ENCODE measurements at places on chromosomes 4 and X.

DNA sequence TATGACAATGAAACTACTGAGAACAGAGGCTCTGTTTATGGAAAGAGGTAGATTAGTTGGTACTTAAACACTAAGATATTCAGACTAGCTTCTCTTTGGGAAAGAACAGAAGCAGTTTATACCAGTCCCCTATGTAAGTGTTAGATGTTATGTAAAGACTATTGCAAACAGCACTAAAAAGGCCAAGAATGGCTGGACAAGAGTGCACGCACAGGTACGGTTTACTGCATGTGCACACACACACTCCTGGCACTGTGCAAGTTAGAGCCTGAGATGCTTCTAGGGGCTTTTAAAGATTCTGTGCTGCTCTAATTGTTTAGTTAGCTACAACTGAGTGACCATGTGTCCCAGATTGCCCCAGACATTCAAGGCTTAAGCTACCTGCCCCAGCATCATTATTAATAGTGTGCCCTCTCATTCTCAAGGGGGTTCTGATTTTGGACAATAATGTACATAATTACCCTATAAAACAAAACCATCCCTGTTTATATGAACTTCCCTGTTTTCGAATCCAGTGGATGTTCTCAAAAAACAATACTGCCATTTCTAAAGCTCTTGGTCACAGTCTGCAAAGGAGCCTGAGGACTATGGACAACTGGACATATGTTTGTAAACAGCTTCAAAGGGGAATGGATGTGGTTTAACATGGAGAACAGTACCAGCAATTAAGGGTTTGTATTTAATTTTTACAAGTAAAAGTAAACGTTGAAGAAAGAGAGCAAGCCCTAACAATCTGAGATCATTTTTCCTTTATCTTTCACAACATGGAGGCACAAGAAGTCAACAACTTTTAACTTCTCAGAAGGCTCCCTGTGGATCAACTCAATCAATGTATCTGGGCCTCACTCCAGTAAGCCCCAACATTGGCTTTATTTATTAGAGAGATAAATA is 2.0 kb downstream of the SETD7 start:
- H3K4me1 ChIP-seq: peaks cover 17% of the 10 kb centered on the region
- peak overlapping the region; percentile 94 for H3K4me3 ChIP-seq
- peak overlapping the region; percentile 84 for H3K27ac ChIP-seq

GRCh38 chrX:50497114-50497513 is 26.5 kb upstream of the DGKK start:
- DNase-seq: no peak
- H3K27ac ChIP-seq: no peak overlapping the region
- H3K4me1 ChIP-seq: no peaks in the 10 kb centered on the region
- peaks cover 2% of the 10 kb centered on the region for H3K27me3 ChIP-seq

GRCh38 chrX:31331928-31332327 is 260.1 kb upstream of the FTHL17 start:
- H3K4me3 ChIP-seq: no peak overlapping the region
- no peak for DNase-seq
- no peak overlapping the region for H3K27ac ChIP-seq

DNA sequence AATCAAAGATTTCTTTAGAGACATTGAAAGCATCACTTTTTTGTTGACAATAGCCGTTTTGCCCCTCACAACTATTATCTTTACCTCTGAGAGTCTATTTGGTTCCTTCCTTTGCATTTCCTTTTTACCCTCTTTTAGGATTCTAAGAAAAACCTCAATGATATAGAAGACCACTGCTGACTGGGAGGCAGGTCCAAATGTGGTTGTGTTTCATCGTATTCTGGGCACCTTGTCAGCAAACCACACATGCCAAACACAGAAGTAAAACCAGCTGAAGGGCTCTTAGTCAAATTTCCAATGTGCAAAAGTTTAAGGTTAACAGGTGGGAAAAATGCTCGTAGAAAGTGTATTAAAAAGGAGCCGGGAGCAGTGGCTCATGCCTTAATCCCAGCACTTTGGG is 5.1 kb upstream of the PRMT9 start:
- no peak overlapping the region for H3K4me3 ChIP-seq
- H3K4me1 ChIP-seq: no peaks in the 10 kb centered on the region
- no peaks in the 10 kb centered on the region for H3K27me3 ChIP-seq
- H3K36me3 ChIP-seq: no peaks in the 10 kb centered on the region

DNA sequence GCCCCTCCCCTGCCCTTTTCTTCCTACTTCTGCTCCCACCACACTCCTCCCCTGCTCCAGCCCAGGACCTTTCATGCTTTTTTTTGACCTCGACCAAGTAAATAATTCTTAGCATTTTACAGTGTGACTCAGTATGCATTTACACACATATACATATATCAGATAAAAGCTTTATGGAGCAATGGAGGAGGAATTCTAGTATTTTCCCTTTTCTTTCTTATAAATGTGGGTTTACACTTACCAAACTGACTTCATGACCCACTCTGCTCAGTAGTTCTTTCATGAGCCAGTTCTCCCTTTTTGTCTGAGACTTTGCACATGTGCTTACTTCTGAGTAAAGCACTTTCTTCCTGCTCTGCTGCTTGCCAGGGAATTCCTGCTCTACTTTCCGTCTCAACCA is 111.8 kb upstream of the H2AZ1 start:
- H3K4me1 ChIP-seq: no peaks in the 10 kb centered on the region
- no peaks in the 10 kb centered on the region for H3K36me3 ChIP-seq
- DNase-seq: no peak
- H3K27ac ChIP-seq: no peak overlapping the region

- H3K27me3 ChIP-seq: peaks cover 31% of the 10 kb centered on the region
- no peak for DNase-seq
- no peak overlapping the region for H3K4me3 ChIP-seq
- H3K27ac ChIP-seq: no peak overlapping the region
- H3K4me1 ChIP-seq: peaks cover 20% of the 10 kb centered on the region
Measured at GRCh38 chrX:72045141-72045540, 86.6 kb downstream of the RTL5 start.

- H3K27me3 ChIP-seq: no peaks in the 10 kb centered on the region
- no peak within 1 kb of the TSS for H3K4me3 ChIP-seq
- no peak within 1 kb of the TSS for H3K27ac ChIP-seq
- H3K36me3 ChIP-seq: no peaks in the 10 kb centered on the region
Measured at GRCh38 chr4:122456231-122457116, at the start of gene IL2. Gene IL2, minus strand, starts transcription at chr4:122456725. Its CDS starts 285 bp downstream, at chr4:122456440.

DNA sequence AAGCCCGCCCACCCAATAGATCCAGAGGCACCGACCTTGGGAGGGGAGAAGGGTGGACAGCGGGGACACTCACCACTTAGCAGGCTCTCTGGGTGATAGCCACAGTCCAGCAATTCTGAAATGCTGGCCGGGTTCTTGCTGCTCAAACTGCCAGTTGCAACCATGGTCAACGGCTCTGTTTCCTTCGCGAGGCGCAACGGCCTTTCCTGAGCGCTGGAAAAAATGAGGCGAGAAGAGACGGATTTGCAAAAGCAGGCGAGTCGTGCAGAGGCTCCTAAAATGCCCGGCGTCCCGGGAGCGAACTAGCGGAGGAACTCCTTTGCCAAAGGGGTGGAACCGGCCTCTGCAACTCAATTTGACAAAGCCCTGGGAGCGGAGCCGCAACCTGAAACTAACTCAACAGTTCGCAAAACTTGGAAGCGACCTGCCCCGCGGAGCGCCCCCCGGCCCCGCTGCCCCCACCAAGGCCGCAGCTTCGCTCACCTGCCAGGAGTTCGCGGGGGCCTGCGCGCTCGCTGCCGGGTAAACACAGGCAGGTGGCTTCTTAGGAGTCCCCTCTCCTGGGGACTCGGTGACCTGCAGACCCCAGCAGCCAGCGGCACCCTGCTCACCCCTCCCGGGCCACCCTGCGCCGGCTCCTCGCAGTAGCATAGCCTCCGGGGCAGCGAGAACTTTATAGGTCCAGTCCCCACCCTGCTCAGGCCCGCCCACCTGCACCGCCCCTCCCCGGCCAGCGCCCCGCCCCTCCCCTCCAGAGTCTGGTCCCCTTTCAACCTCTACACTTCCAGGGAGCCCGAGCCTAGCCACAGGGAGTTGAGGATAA is at the start of gene DDIT4L:
TSS of gene DDIT4L (minus strand) at position 649 of the 823 bp plus-strand sequence. CDS start at position 164, 485 bp downstream.
- peaks cover 9% of the 10 kb centered on the region for H3K27me3 ChIP-seq
- peaks cover 18% of the 10 kb centered on the region for H3K4me1 ChIP-seq
- H3K27ac ChIP-seq: no peak within 1 kb of the TSS

- no peaks in the 10 kb centered on the region for H3K4me1 ChIP-seq
- H3K36me3 ChIP-seq: no peaks in the 10 kb centered on the region
- no peak overlapping the region for H3K27ac ChIP-seq
- H3K27me3 ChIP-seq: no peaks in the 10 kb centered on the region
Measured at GRCh38 chr4:159487284-159487747, 384.4 kb downstream of the RAPGEF2 start.

- H3K27me3 ChIP-seq: no peaks in the 10 kb centered on the region
- no peaks in the 10 kb centered on the region for H3K4me1 ChIP-seq
- no peak for DNase-seq
- H3K36me3 ChIP-seq: no peaks in the 10 kb centered on the region
Measured at GRCh38 chr4:186778134-186778533, 54.5 kb upstream of the FAT1 start.

- peak; percentile 56 for DNase-seq
- peaks cover 4% of the 10 kb centered on the region for H3K36me3 ChIP-seq
- no peaks in the 10 kb centered on the region for H3K4me1 ChIP-seq
- H3K4me3 ChIP-seq: no peak overlapping the region
- peak overlapping the region; percentile 71 for H3K27ac ChIP-seq
Measured at GRCh38 chr4:86816501-86817273, 32.5 kb downstream of the SLC10A6 start.

DNA sequence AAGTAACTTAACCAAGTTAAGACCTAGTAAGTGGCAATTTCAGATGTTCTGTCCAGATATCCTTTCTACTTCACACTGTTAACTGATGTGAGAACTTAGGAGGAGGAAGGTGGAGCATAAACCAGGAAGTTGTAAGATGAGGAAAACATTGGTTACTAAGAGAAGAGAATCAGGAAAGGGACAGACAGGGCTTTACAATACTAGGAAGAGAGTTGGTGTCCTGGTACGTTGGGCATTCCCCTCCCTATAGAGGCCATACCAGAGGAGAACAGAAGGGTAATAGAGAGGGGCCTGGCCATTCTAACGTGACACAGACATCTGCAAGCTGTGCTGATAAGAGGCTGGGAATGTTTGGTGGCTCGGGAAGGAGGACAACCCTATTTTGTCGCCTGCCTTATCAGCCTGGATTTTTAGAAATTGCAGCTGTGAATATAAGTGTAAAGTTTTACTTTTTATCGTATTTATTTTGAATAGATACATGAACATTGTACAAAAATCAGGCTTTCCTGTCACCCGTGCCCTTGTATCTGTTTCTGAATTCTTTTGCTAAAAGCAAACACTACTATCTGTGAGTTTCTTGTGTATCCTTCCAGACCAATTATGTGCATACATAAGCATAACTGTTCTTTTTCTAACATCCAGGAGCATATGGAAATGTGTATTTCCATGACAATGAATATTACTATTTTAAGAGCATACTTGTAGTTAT is 53.5 kb upstream of the HPRT1 start:
- H3K4me3 ChIP-seq: no peak overlapping the region
- no peaks in the 10 kb centered on the region for H3K4me1 ChIP-seq
- H3K36me3 ChIP-seq: no peaks in the 10 kb centered on the region
- no peaks in the 10 kb centered on the region for H3K27me3 ChIP-seq
- DNase-seq: no peak

GRCh38 chrX:66638591-66639500 is at the start of gene EDA2R:
Gene EDA2R, minus strand, starts transcription at chrX:66639078. Its CDS starts 23,058 bp downstream, at chrX:66616020.
- H3K4me3 ChIP-seq: peak within 1 kb of the TSS; percentile 22
- no peak within 1 kb of the TSS for H3K27ac ChIP-seq
- no peaks in the 10 kb centered on the region for H3K27me3 ChIP-seq
- DNase-seq: no peak

DNA sequence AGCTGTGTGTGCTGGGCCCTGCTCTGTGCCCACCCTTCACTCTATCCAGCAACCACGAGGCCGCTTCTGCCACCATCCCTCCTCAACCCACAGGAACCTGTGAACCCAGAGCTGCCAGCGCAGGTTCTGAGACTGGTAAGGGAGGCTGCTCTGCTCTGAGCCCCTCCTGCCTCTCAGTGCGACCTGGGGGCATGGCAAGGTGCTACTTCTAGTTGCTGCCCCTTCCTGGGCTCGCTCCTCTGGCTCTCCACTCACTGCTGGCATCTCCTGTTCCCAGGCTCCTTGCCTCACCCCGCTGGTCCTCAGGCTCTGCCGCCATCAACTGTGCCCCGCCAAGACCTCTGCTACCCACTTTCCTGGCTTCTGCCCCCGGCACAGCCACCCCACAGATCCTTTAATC is 39.3 kb downstream of the RNF212 start:
- no peak overlapping the region for H3K27ac ChIP-seq
- H3K27me3 ChIP-seq: no peaks in the 10 kb centered on the region
- H3K4me1 ChIP-seq: peaks cover 14% of the 10 kb centered on the region
- H3K36me3 ChIP-seq: no peaks in the 10 kb centered on the region

- no peaks in the 10 kb centered on the region for H3K4me1 ChIP-seq
- H3K4me3 ChIP-seq: no peak overlapping the region
- no peak overlapping the region for H3K27ac ChIP-seq
Measured at GRCh38 chr4:159117968-159118367, 15.1 kb downstream of the RAPGEF2 start.

- H3K27ac ChIP-seq: no peak overlapping the region
- H3K27me3 ChIP-seq: no peaks in the 10 kb centered on the region
- peak; percentile 42 for DNase-seq
- H3K4me1 ChIP-seq: no peaks in the 10 kb centered on the region
- H3K4me3 ChIP-seq: no peak overlapping the region
Measured at GRCh38 chr4:127503111-127503510, 129.6 kb upstream of the INTU start.

DNA sequence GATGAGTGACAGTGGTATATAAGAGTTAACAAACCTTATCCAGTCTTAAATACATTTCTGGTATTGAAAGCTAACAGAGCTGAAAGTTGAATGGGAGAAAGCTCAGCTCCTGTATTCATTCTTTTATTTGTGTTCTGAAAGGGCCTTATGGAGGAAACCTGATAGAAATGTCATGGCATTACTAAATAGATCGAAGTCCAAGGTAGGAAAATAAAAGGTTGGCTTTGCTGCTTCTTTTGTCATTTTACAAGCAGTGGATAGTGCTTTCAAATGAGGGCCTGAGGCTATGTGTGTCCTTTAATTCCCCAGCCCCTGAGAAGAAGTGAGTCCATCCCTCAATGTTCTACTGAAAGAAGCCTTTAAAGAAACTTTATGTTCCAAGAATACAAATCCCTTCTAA is 974.3 kb upstream of the INTU start:
- no peak overlapping the region for H3K4me3 ChIP-seq
- no peak overlapping the region for H3K27ac ChIP-seq
- H3K27me3 ChIP-seq: no peaks in the 10 kb centered on the region
- H3K36me3 ChIP-seq: no peaks in the 10 kb centered on the region

GRCh38 chr4:78596111-78596742 is 44.7 kb downstream of the ANXA3 start:
- no peaks in the 10 kb centered on the region for H3K36me3 ChIP-seq
- H3K4me3 ChIP-seq: no peak overlapping the region
- H3K4me1 ChIP-seq: no peaks in the 10 kb centered on the region
- H3K27me3 ChIP-seq: no peaks in the 10 kb centered on the region
- DNase-seq: no peak
